Breast epithelium (tissue), 4 donors: ENCODE measurements at places on chromosomes 2 and 18. TPM values are rescaled to one million over a fixed set of nuclear protein-coding genes. Genes with fewer than 3 reads are reported as not detected.
A peak's percentile ranks its signal among the peaks of the same experiment; 100 is the strongest.

- peak overlapping the region; percentile 15 for H3K27ac ChIP-seq
- peak; percentile 0 for DNase-seq
- H3K4me3 ChIP-seq, result no peak overlapping the region
- H3K36me3 ChIP-seq, result no peaks in the 10 kb centered on the region
Measured at GRCh38 chr18:48835119-48835518, 115.6 kb downstream of the SMAD7 start.

DNA sequence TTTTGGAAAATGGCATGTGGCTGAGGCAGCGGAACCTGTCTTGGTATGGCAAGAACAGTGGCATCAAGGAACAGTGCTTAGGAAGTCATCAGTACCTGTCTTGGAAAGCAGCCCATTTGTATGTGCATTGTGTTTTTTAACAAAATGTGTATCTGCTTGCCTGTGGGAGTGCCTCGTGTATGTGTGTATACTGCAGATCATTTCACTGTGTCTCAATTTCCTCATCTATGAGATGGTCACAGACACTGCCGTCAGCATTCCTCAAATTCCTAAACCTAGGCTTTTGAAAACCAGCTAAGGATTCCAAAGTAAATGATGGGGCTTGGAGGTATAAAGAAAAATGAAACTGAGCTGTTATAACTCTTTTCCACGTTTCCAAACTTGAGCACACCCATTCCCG is 441.3 kb downstream of the RND3 start:
- H3K27ac ChIP-seq, result no peak overlapping the region
- H3K27me3 ChIP-seq, result no peaks in the 10 kb centered on the region
- H3K4me3 ChIP-seq, result peak overlapping the region; percentile 14
- no peak for DNase-seq
- H3K4me1 ChIP-seq, result no peaks in the 10 kb centered on the region
- H3K36me3 ChIP-seq, result no peaks in the 10 kb centered on the region

ERMN gene
- total RNA-seq, result 1.6 TPM

- H3K27ac ChIP-seq, result no peak overlapping the region
- no peaks in the 10 kb centered on the region for H3K27me3 ChIP-seq
- no peak for DNase-seq
- no peaks in the 10 kb centered on the region for H3K4me1 ChIP-seq
- H3K36me3 ChIP-seq, result no peaks in the 10 kb centered on the region
- no peak overlapping the region for H3K4me3 ChIP-seq
Measured at GRCh38 chr18:6956999-6957398, 160.6 kb downstream of the LAMA1 start.

GRCh38 chr2:19796035-19796695 is 105.6 kb downstream of the TTC32 start:
- no peaks in the 10 kb centered on the region for H3K27me3 ChIP-seq
- no peaks in the 10 kb centered on the region for H3K36me3 ChIP-seq
- no peak overlapping the region for H3K27ac ChIP-seq
- H3K4me3 ChIP-seq, result no peak overlapping the region
- no peaks in the 10 kb centered on the region for H3K4me1 ChIP-seq

PJVK gene
- 9.4 TPM for total RNA-seq

RUFY4 gene
- 2.8 TPM for total RNA-seq

GRCh38 chr2:141856215-141856919 is 274.4 kb downstream of the LRP1B start:
- no peak for DNase-seq
- no peaks in the 10 kb centered on the region for H3K27me3 ChIP-seq
- H3K27ac ChIP-seq, result no peak overlapping the region

GRCh38 chr18:13868501-13869271 is 44.7 kb downstream of the MC5R start:
- H3K4me1 ChIP-seq, result no peaks in the 10 kb centered on the region
- H3K36me3 ChIP-seq, result no peaks in the 10 kb centered on the region
- no peak for DNase-seq
- peaks cover 46% of the 10 kb centered on the region for H3K27me3 ChIP-seq

GRCh38 chr2:215900203-215900611 is 113.1 kb downstream of the MREG start:
- H3K27me3 ChIP-seq, result no peaks in the 10 kb centered on the region
- no peaks in the 10 kb centered on the region for H3K36me3 ChIP-seq
- no peak overlapping the region for H3K4me3 ChIP-seq
- H3K4me1 ChIP-seq, result no peaks in the 10 kb centered on the region

DNA sequence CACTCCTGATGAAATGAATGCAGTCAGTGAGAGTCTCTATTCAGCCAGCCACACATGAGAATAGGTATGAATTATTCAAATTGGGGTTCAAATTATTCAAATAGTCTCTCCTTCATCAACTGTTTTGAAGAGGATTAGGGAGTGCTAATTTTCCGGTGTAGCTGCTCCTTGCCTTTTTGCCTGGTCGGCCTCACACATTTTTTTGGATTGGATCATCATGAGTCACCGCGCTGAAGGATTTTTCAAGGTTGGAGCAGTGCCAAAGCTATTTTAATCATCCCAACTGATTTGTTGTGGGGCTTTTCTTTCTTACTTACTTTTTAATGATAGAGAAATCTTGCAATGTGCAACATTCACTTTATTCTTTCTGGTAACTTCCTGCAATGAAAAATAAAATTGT is 2.4 kb upstream of the DTNA start:
- peak overlapping the region; percentile 57 for H3K27ac ChIP-seq
- H3K4me1 ChIP-seq, result no peaks in the 10 kb centered on the region
- H3K4me3 ChIP-seq, result no peak overlapping the region

DNA sequence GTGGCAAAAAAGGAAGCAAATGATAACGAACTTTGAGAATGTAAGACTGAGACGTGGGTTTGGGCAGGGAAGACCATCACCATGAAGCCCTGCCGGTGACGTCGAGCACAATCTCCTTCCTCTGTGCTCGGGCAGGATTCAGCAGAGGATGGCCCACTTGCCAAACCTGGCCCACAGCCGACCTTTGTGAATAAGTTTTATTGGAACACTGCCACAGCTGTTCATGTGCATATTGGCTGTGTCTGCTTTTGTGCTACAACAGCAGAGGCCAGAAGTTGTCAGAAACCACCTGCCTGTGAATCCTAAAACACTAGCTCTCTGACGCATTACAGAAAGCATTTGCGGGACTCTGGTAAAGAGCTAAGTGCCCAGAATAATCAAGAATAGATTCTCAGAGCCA is 223.9 kb downstream of the MYT1L start:
- DNase-seq, result no peak
- no peaks in the 10 kb centered on the region for H3K27me3 ChIP-seq
- H3K4me1 ChIP-seq, result no peaks in the 10 kb centered on the region
- no peaks in the 10 kb centered on the region for H3K36me3 ChIP-seq
- no peak overlapping the region for H3K4me3 ChIP-seq

GRCh38 chr2:189709501-189710221 is 35.2 kb downstream of the ANKAR start:
- H3K36me3 ChIP-seq, result no peaks in the 10 kb centered on the region
- H3K27me3 ChIP-seq, result no peaks in the 10 kb centered on the region
- no peak overlapping the region for H3K4me3 ChIP-seq
- no peaks in the 10 kb centered on the region for H3K4me1 ChIP-seq
- no peak overlapping the region for H3K27ac ChIP-seq

ATP6V1B1 gene
- total RNA-seq, result 4.6 TPM

NHEJ1 gene
- total RNA-seq, result 19.8 TPM

- no peak for DNase-seq
- peaks cover 3% of the 10 kb centered on the region for H3K36me3 ChIP-seq
- H3K27me3 ChIP-seq, result no peaks in the 10 kb centered on the region
- no peak overlapping the region for H3K4me3 ChIP-seq
Measured at GRCh38 chr2:127001751-127002150, 103.1 kb downstream of the TEX51 start.

EPB41L5 gene
- total RNA-seq, result 42.3 TPM

MC4R gene
- not detected for total RNA-seq

MC5R gene
- total RNA-seq, result not detected
